Left ventricle myocardium inferior (tissue), 1 donor: ENCODE measurements at places on chromosomes 11 and 22.

DNA sequence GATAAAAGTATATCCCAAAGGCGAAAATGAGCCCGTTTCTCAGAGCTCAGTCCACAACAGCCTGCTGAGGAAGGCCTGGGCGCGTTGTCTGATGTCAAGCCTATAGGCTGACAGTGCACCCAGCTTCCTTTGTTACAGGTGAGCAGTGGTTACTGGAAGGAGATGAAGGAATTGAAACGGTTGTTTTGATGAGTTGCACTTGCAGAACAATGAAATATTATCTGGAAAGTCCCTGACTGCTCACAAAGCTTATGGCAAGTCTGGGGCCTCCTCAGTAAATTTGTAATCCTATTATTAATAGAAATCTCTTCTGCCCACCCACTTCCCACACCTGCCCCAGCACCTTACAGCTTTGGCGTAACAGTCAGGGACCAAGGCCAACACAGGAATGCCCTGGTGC is 77.8 kb downstream of the C11orf91 start:
- DNase-seq = no peak

DNA sequence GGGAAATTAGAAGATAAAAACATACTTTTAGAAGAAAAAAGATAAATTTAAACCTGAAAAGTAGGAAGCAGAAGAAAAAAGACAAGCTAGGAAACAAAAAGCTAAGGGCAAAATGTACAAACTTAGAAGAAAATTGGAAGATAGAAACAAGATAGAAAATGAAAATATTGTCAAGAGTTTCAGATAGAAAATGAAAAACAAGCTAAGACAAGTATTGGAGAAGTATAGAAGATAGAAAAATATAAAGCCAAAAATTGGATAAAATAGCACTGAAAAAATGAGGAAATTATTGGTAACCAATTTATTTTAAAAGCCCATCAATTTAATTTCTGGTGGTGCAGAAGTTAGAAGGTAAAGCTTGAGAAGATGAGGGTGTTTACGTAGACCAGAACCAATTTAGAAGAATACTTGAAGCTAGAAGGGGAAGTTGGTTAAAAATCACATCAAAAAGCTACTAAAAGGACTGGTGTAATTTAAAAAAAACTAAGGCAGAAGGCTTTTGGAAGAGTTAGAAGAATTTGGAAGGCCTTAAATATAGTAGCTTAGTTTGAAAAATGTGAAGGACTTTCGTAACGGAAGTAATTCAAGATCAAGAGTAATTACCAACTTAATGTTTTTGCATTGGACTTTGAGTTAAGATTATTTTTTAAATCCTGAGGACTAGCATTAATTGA is 1.0 kb downstream of the MALAT1 start:
- no peak for DNase-seq

DNA sequence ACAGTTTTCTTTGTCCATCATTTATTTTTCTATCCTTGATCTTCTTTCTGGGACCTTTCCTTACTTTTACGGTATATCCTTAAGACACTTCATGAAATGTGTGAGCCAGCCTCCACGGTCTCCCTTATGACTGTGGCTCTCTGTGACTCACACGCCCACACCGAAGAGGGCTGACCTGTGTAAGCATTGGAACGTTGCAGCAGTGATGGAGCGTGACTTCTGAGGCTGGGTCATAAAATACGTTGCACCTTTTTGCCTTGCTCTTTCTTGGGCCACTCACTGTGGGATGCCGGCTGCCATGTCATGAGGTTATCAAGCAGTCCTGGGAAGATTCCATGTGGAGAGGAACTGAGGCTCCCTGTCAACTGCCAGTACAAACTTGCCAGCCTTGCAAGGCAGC is 96.3 kb upstream of the RAB1B start:
- DNase-seq = no peak

GRCh38 chr11:34425360-34425759 is 13.4 kb upstream of the CAT start:
- DNase-seq = no peak

- peak; percentile 21 for DNase-seq
These were observed 60.0 kb upstream of the SPON1 start for GRCh38 chr11:13902523-13902922.

GRCh38 chr11:78573681-78574080 is 983 bp downstream of the NARS2 start:
- DNase-seq = no peak

- DNase-seq = no peak
These were observed 6.9 kb upstream of the WEE1 start for GRCh38 chr11:9566561-9567063.

DNA sequence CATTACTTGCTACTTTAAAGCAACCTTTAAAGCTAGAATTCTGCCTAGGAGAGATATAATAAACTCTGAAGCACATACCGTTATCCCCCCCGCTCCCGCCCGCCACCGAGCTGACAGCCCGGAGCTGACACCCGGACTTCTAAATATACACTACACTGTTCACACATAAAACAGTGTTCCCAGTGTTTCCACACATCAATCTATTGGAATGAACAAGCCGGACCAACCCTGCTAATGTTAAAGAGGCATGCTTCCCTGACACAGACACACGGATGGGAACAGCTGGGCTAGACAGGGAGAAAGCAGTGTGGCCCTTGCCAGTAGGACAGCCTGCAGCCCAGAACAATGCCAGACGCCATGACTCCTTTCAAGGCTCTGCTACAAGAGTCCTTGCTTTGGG is 108.4 kb upstream of the CSNK2A3 start:
- peak; percentile 56 for DNase-seq
